Aorta (tissue), 5 donors: ENCODE measurements at places on chromosomes 4 and X. TPM values are rescaled to one million over a fixed set of nuclear protein-coding genes. Genes with fewer than 3 reads are reported as not detected.

NMU gene
- total RNA-seq = not detected

- DNase-seq = no peak
Observed at GRCh38 chrX:8090482-8090881, 80.6 kb downstream of the VCX2 start.

DNA sequence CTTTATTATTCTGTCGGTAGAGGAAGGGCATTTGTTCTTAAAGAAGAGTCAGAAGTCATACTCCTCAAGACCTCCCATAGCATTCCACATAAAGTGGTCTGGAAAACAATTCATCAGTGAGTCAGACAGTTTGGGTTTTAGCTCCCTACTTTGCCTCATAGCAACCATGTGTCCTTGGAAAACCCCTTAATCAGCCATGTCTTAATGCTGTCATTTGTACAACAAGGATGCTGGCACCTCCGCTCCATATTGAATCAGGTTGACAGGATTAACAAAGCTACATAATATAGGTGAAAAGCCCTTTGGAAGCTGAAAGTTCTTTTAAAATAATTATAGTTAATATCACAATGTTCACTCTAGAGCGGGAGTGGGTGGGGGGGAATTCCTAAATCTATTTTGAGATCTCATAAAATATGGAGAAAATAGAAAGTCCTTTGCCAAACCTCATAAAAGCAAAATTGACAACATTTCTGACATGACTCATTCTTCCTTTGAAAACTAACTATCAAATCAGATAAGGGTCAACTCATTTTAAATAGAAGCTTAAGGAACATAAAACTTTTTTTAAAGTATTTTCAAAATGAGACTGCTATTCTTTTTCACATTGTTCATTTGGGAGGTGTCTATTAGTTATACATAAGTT is 37.3 kb upstream of the GUCY1A1 start:
- DNase-seq = no peak

DNA sequence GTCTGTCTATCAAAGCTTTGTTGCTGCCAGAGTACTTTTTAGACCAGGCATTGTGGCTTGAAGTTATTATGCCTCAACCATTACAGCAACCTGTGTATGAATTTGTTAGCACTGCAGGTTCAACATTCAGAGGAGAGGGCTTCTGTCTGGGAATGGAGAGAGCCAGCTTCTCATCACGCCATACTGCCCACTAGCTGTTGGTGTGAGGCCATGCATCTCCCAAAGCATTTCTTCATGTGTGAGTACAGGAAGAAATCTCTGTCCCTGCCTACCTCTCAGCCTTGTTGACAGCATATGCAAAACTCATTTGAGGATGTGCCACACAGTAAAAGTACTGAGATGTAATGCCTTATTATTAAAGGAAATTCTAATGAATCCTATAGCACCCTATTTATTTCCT is 76.9 kb upstream of the PPARGC1A start:
- no peak for DNase-seq

DDIT4L gene
- total RNA-seq = 6.1 TPM

DNA sequence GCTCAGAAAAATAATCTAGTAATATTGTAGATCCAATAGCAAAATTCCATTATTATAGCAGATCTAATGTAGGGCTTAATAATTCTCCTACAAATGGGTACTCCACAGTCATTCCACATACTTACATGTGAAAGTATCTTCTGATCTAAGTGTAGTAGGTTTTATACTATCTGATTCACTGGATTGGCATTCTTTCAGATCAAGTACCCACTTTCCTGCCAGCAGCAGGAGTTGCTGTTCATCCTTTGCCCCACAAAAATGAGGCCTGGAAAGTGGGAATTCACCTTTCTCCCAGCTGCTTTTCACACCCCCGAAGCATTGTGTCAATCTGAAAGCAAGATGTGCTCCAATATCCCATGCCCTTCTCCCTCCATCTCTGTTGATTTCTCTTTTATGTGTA is 77.1 kb upstream of the RXFP1 start:
- no peak for DNase-seq

RTL3 gene
- 6.9 TPM for total RNA-seq

DNA sequence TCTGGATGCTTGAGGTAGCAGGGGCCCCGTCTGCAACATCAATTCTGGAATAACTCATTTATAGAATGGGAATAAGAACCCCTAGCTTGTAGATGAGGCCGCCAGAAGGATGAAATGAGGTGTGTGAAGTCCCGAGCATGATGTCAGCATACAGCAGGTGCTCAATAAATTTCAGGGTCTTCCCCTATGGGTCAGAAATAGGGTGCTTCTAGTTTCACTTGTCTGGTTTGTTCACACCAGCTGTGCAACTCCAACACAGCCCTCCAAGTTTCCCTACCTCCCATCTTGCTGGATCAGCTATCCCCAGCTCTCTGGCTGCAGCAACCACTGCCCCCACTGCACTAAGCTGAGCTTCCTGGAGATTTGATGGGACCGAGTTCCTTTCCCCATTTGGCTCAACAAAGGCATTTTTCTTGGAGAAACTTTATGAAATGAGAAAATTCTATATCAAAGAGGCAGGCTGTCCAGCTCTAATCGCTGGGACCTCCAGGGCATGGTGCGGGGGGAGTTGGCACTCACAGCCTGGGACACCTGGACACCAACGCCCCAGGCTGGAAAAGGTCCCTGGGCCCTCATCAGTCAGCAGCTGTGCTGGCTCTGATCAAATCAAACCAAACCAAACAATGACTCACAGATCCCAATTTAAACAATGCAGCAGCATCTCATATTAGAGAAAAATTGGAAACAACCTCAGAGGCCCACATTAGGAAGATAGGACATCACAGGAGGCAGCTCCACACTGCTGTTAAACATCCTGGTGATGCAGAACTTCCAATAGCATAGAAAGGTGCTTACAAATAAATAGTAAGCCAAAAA is 13.3 kb downstream of the SLC2A9 start:
- no peak for DNase-seq

DNA sequence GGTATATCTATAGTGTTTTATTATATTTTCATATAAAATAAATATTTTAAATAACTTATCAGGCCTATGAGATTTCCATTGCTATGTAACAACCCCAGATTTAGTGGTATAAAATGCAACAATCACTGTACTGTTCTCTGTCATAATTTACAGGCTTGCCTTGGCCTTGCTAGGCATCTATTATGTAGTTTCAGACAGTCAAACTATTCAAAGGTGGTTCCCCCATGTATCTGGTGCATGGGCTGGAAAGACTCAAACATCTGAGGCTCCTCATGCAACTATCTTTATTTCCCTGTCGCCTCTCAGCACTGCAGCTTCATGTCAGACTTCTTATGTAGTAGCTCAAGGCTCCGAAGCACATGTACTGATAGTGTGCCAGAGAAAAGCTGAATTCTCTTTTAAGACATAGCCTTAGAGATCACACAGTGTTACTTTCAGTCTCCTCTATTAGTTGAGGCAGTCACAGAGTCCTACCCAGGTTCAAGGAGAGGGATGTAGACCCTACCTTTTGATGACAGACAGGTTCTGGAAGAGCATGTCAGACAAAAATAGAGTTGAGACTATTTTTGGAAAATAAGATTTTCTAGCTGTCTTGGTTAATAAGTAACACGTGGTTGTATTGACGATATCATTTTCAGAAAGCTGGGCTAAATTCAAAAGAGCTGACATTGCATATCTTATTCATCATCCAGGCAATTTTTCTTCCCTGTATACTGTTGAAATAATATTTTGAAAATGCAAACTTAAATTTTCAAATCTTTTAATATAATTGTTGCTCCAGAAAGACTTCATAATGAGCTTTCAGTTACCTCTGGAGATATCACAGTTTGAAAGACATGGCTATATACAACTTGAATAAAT is 19.4 kb downstream of the MTTP start:
- no peak for DNase-seq
